ENCODE measurements at places on chromosomes 6 and 20.

GRCh38 chr6:2839195-2839981, 2.3 kb downstream of the SERPINB1 start:
- DNase-seq: no peak

GRCh38 chr6:131451321-131452144, 121.5 kb upstream of the ARG1 start:
- DNase-seq: no peak

DNA sequence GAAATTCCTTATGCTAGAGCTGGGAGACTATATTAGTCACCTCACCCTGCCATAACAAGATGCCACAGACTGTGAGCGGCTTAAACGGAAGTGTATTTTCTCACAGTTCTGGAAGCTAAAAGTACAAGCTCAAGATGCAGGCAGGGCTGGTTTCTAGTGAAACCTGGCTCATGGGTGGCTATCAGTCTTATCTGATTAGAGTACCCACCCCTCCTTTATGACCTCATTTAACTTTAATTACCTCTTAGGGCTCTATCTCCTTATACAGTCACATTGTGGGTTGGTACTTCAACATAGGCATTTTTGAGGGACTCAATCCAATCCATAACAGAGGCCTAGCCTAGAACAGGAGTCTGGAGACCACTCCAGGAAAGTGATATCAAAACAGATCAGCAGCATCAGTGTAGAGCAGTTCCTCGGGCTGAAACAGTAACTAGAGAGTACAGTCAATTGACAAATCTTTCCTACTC, 2.3 kb upstream of the SNRNP48 start:
- no peak for DNase-seq

DNA sequence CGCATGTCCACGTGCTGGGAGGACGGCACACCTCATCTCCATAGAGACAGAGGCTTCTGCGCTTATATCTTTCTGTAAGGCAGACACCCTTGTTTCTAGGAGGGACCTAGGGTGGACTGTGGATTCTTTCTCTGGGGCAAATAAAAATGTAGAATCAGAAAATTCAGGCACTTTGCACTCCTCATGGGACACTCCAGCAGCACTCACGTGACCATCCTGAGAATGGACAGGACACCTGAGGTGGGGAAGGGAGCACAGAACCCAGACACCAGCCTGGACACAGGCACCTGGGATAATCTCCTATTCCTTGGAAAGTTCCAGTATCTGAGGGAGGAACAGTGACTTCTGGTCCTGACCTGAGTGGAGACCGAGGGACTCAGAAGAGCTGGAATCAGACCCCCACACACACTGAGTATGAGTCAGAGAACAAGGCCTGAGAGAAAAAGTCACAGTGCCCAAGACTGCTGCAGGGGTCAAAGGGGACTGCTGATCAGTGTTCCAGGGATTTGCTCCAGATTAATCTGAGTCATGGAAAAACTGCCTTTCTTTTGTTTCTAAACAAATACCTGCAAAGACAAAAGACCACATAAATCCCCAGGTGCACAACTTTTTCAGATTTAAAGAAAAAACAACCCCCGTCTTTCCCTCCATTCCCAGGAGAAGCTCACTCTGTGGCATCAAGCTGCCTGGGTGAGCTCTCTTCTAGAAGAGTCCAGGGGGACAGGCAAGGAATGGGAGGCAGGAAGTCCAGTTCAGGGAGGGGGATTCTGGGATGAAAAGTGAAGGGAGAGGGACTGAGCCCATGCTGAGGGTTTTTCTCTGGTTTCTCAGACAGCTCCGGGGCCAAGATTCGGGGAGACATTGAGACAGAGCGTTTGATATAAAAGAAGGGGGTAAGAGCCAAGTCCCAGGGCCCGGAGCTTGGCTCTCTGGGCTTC, 35.6 kb upstream of the MICB start:
- DNase-seq: no peak

GRCh38 chr6:91681296-91681695, 1094.4 kb upstream of the MAP3K7 start:
- no peak for DNase-seq

DNA sequence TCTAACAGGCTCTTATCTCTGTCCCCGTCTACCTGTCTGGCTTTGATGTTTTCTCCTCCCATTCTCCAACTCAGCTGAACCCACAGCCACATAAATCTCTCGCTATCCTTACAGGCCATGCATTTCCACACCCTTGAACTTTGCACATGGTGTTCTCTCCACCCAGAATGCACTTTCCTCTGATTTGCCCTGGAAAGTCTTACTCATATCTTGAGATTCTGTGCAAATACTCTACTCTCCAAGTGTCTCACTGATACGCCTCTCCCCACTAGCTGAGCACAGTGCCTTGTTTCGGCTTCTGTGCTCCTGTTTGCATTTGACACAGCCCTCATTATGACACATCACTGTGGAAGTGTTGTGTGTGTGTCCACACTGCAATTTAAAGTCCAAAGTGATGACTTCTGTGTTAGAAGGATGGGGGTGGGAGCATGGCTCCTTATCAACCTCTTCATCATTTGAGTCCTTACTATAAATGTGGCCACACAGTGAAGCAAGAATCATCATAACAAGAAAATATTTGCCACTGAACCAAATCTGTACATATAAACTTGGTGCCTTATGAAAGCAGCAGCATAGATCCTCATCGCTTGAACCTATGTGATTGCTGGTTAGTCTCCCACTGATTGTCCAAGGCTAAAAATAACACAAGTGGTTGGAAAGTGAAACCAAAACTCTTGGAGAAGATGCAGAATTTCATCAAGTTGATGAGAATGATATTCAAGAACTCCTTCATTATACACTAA, 5.5 kb upstream of the PRELID3B start:
- DNase-seq: no peak
